ENCODE measurements at places on chromosomes 4 and X.

- DNase-seq: no peak
These were observed 825 bp downstream of the DYNLT3 start for GRCh38 chrX:37846558-37846933.

- peak; percentile 52 for DNase-seq
These were observed 99.5 kb upstream of the MXRA5 start for GRCh38 chrX:3445806-3446490.

DNA sequence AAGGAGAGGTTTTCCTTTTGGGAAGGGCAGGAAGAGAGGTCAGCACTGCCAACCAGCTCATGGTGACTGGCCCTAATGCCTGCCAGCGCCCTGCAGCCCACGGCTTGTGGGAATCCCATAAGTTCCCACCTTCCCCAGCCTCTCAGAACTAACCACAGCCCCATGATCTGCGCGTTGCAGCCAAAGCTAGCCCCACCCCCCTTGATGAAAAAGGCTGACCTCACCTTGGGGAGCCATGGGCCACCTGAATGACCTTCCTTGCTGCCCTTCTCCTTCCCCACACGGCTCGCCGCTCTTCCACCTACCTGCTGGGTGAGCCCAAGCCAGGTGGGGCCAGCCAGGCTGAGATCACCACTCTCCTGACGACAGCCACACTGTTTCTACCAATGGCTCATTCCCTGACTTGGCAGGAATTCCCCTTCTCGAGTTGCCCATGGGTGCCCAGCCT, 3.9 kb upstream of the ELF4 start:
- DNase-seq: no peak

DNA sequence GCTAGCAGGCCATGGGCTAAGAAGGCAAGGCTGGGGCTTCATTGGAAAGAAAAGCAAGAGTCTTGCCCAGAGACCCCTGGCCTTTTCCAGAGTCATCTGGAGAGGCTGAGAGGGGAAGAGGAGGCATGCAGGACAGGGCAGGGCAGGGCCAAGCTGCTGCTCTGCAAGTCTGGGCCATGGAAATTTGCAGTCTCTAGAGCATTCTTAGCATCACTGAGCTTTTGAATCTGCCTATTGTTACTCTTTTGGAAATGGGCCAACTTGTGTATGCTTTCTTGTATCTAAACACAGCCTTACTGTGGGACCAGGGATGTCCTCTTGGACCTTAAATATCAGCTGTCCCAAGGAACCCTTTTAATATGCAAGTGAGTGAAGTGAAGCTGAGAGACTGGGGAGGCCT, 560.5 kb downstream of the MID1IP1 start:
- no peak for DNase-seq

- DNase-seq: peak; percentile 17
These were observed 115.0 kb downstream of the SMIM20 start for GRCh38 chr4:26028793-26029567.

DNA sequence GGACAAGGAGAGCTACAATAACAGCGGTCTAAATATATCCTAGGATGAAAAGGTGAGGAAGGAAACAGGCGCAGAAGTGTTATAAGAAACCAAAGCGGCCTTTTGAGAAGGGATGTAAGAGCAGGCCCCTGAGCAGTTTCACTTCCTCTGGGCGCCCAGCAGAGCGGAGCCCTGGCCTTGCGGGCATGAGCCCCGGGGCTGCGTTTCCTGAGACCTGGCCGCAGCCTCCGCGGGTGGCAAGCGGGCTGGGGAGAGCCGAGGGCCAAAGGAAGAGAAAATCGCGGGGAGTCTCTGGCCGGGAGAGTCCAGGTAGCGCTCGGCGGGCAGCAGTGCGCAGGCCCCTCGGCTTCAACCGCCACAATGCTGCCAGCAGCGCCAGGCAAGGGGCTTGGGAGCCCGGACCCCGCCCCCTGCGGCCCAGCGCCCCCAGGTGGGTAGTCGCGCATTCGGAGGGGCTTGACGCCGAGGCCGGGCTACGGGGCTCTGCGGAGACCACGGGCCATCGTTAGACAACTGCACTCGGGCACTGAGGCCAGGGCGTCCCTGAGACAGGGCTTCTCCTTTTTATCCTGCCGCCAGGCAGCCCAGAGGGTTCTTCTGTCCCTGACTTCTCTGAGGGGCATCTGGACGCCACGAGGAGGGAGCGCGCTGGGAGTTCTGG, at the start of gene BANK1:
Gene BANK1 (plus strand): TSS at position 210 of the 661 bp plus-strand sequence. CDS start 151 bp downstream, at position 361.
- DNase-seq: peak; percentile 72

DNA sequence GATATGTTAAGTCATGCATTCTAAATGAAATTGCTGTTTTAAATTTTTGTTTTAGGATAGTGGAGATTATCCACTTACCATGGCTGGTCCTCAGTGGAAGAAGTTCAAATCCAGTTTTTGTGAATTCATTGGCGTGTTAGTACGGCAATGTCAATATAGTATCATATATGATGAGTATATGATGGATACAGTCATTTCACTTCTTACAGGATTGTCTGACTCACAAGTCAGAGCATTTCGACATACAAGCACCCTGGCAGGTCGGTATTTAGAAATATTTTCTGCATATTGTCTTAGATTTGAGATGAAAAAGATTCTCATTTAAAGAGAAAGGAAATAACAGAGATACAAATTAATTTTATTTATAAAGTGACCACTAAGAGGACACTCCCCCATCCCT, 83.6 kb downstream of the STAG2 start:
- no peak for DNase-seq

DNA sequence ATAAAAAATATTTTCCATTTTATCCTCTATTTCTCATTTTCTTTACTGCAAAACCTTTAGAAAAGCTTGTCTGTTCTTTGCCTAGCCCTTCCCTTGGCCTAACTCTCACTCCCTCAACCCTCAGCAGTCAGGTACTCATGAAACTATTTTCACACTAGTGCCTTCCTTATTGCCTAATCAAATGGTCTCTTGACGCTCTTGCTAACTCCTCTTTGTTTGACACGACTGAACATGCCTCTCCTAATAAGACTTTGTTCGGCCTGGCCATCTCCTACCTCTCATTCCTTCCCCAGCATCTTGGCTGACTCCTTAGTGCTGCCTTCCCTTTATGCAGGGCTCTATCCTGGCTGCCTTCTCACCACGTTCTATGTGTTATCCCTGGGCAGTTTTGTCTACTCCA, 11.1 kb upstream of the LRAT start:
- DNase-seq: no peak

- DNase-seq: peak; percentile 70
These were observed 128.1 kb downstream of the CAMK2D start for GRCh38 chr4:113633467-113633866.

- no peak for DNase-seq
These were observed 23.4 kb downstream of the CCNI start for GRCh38 chr4:77052352-77052751.

DNA sequence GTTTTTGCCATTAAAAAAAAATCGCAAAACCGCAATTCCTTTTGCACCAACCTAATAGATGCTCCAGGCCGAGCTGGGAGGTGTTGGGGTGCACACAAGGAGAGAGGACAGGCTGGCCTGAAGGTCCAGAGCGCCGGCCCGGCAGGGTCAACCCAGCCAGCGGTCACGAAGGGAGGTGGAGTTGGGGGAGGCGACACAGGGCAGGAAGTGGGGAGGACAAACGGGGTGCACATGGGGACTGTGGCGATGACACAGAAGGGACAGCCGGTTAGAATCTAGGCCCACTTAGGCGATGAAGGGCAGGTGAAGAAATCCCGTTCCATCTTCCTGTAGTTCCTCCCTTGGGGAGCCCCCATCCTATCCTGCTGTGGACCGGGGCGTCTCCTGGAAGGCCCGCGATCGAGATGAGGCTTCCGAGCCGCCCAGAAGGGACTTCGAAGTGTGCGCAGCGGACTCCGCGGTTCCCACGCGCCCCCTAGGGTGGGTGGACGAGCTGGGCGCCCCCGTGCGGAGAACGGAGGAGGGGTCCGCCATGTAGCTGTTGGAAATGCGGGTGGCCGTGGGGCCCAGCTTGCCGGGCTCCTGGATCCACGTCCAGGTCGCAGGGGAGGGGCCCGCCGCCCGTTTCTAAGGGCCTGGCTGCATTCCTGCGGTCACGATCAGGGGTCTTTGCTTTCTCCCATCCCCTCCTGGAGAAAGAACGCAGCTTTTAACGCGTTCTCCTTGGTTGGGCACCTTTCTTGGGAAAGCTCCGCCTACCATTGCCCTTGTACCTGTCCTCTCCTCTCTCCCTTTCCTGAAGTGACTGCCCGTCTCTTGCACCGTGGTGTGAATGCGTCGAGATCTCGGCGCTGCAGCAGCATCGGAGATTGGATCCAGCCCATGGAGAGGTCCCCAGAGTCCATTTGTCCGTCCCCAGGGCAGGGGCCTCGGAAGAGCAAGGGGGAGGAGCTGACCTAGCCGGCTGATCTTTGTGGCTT, 17.0 kb upstream of the HPF1 start:
- DNase-seq: no peak

GRCh38 chr4:73883306-73883705, 14.1 kb downstream of the CXCL1 start:
- DNase-seq: no peak

DNA sequence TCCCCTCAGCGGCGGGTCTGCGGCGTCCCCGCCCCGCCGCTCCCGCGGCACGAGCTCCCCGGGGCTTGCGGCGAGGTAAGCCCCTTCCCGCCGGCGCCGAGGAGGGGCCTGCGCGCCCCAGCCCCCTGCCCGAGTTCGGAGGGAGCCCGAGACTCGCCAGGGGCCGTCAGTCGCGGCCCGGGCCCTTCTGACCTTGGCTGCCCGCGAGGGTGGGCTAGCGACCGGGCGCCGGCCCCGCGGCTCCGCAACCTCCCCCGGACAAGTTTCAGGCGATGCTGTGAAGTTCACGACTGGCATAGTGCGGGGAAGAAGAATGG, 554 bp downstream of the CDKL5 start:
- DNase-seq: no peak

- no peak for DNase-seq
These were observed 544.7 kb downstream of the SPRY1 start for GRCh38 chr4:123941306-123941705.

DNA sequence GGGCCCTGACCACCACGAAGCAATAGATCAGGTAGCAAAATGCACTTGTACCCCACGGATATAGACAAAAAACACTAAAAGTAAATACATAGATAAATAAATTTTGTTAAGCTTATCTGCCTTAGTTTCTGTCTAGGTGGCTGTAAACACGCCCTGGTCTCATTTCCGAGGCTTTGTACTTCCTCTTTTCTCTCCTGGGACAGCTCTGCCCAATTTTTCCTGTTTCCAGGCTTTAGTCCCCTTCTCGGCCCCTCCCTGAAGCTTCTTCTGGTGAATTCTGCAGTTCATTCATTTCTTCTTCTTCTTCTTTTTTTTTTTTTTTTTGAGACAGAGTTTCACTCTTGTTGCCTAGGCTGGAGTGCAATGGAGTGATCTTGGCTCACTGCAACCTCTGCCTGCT, 73.4 kb upstream of the STOX2 start:
- no peak for DNase-seq

GRCh38 chrX:35562395-35562794, 235.7 kb upstream of the MAGEB16 start:
- DNase-seq: no peak

DNA sequence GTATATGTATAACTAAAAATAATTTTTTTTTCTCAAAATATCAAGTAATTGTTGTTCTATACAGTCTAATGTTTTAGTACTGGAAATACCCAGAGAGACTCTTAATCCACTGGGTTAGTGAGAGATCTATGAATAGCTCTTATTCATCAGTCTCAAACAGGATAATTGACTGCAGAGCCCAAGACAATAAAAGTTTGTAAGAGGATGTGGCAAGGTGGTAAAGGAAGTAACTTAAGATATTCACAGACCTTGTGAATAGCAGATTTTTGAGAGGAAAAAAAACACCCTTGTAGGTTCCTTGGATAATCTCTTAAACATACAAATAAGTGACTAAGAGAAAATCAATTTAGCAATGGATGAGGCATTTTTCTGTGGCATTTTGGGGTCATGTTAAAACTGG, 210.9 kb upstream of the FAM241A start:
- no peak for DNase-seq

- no peak for DNase-seq
These were observed 350.1 kb downstream of the GRXCR1 start for GRCh38 chr4:43242606-43243005.

- no peak for DNase-seq
These were observed 256.8 kb upstream of the CXXC4 start for GRCh38 chr4:104751468-104751867.

- DNase-seq: no peak
These were observed 37.5 kb downstream of the ANXA3 start for GRCh38 chr4:78588894-78589545.

- DNase-seq: no peak
These were observed at the start of gene BTK for GRCh38 chrX:101385795-101386541. Gene BTK, minus strand, starts transcription at chrX:101386191. Its CDS starts 10,907 bp downstream, at chrX:101375284.

Measured in G401 (cell line).